ENCODE measurements at places on chromosomes 7 and 10.

GRCh38 chr7:31029251-31030042 lies 22.7 kb upstream of the ADCYAP1R1 start:
- no peak for DNase-seq

DNA sequence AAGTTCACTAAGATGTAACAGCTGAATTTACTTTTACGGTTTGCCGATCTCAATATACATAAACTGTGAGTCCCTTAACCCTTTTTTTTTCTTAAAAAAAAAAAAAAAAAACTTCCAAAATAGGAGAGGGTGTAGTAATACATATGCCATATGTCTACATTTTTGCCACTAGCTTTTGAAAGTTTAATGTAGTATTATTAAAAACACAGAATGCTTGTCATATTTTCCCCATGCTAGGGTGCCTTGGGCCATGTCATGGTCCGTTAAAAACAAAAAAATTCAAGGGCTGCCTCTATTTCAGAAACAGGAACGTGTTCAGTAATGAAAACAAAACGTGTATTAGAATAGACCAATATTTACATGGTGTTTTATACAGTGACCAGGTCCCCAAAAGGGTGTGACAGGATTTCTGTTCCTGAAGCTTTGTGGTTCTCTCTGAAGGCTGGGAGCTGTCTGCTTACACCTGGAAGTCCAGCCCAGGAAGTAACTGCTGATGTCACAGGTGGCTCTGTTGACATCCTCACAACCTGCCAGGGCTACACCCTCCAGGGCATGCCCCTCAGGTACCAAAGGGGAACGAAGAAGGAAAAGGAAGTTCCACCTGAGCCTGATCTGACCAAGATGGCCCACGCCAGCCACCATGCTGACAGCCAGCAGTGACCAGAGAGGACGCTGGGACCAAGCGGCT lies 79.0 kb downstream of the COBL start:
- DNase-seq, result no peak

- no peak for DNase-seq
Measured at GRCh38 chr7:47303014-47303694, 278.8 kb downstream of the TNS3 start.

GRCh38 chr10:104831272-104831671 lies 190.2 kb downstream of the SORCS3 start:
- no peak for DNase-seq

DNA sequence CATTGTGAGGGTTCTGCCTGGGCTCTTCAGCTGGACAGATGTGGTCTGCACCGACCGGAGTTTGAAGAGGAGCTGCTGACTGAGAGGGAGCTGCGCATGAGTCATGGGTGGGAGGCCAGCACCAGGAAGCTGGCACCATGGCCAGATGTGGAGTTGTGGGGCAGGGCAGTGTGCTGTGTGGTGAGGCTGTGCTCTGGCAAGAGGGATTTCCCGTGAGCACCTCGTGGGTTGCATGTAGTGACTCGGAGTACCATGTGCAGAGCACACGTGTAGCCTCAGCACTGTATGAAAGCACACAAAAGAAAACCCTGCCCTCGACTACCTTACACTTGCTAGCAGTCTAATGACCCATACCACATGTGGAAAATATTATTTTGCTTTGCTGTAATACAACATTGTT lies 103.4 kb downstream of the WNT2 start:
- DNase-seq, result no peak

DNA sequence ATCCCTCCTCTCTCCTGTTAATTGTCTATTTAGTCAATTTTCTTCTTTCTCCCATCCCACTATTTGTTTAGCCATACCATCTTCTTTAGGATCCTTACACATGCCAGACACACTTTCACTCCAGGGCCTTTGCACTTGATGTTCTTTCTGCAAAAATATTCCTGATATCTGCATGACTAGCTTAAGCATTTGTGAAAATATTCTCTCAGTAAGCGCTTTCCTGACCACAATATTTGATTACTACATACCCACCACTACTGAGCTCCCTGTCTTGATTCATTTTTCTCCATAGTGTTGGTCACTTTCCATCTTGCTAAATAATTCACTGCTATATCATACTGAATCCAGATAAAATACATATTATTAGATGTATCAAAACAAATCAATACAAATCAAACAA lies 75.1 kb downstream of the SEMA3D start:
- no peak for DNase-seq

GRCh38 chr10:104297697-104298660 lies 29.0 kb downstream of the GSTO2 start:
- peak; percentile 65 for DNase-seq

GRCh38 chr10:10038348-10038747 lies 979.3 kb upstream of the CELF2 start:
- no peak for DNase-seq

DNA sequence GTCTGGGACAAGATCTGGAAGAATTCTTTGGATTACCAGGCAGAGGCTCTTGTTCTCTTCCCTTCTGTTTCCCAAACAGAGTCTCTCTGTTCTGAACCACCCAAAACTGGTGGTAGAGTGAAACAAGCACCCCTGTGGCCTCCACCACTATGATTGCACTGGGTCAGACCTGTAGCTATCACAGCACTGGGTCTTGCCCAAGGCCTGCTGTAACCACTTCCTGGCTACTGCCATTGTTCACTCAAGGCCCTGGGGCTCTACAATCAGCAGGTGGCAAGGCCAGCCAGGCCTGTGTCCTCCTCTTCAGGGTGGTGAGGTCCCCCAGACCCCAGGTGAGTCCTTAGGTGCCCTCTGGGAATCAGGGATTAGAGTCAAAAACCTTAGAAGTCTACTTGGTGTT lies 4.1 kb upstream of the LRRC17 start:
- no peak for DNase-seq

GRCh38 chr10:69179089-69179742 lies 818 bp upstream of the SUPV3L1 start:
- no peak for DNase-seq

GRCh38 chr10:95276367-95277200 lies 14.2 kb downstream of the PDLIM1 start:
- DNase-seq, result no peak

Data from WERI-Rb-1 (cell line).